ENCODE measurements at places on chromosomes 3 and 15.

DNA sequence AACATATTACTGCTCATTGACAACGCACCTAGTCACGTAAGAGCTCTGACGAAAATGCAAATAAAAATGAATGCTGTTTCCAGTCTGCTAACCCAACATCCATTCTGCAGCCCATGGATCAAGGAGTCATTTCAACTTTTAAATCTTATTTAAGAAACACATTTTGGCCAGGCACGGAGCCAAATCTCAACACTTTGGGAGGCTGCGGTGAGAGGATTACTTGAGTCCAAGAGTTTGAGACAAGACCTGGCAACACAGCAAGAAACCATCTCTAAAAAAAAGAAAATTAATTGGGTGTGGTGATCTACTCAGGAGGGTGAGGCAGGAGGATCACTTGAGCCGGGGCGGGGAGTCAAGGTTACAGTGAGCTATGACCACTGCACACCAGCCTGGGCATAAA is 22.4 kb upstream of the TM4SF19 start:
- H3K27ac ChIP-seq: no peak overlapping the region
- no peak for DNase-seq
- no peak overlapping the region for H3K4me3 ChIP-seq
- H3K36me3 ChIP-seq: peaks cover 65% of the 10 kb centered on the region

- peaks cover 1% of the 10 kb centered on the region for H3K36me3 ChIP-seq
- no peak overlapping the region for H3K4me3 ChIP-seq
- no peak for DNase-seq
- H3K27ac ChIP-seq: no peak overlapping the region
- no peaks in the 10 kb centered on the region for H3K27me3 ChIP-seq
Observed at GRCh38 chr3:121956363-121956762, 62.2 kb downstream of the SLC15A2 start.

DNA sequence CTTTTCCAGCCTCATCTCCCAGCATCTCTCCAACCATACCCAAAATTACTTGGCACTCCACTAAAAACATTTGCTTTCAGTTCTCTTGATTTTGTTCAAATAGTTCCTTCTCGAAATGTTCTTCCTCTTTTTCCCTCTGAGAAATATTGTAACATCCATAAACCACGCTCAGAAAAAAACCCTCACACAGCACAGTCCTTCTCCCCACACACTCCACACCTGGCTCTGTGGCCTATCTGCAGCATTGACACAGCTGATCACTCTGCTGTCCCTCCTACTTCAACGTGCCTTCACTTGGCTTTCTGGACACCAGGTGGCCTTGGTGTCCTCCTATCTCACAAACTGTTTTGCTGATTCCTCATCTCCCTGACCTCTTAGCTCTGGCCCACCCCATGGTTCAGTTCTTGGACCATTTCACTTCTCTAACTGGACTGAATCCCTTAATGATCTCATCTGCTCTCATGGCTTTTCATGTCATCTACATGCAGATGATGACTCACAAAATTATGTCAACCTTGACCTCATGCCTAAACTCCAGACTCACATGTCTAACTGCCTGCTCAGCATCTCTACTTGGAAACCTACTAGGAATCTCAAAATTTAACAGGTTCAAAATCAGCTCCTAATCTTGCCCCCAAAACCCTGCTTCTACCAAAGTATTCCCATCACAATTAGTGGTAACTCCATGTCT is 93.3 kb downstream of the TRIM42 start:
- DNase-seq: no peak
- H3K36me3 ChIP-seq: no peaks in the 10 kb centered on the region
- H3K27ac ChIP-seq: no peak overlapping the region
- no peaks in the 10 kb centered on the region for H3K4me1 ChIP-seq
- no peak overlapping the region for H3K4me3 ChIP-seq

- no peak overlapping the region for H3K27ac ChIP-seq
- no peaks in the 10 kb centered on the region for H3K27me3 ChIP-seq
- H3K4me3 ChIP-seq: no peak overlapping the region
- no peaks in the 10 kb centered on the region for H3K36me3 ChIP-seq
- no peaks in the 10 kb centered on the region for H3K4me1 ChIP-seq
- DNase-seq: no peak
Observed at GRCh38 chr3:105424412-105425152, 57.9 kb downstream of the ALCAM start.

GRCh38 chr3:15479400-15480224 is 41.9 kb downstream of the COLQ start:
- no peaks in the 10 kb centered on the region for H3K27me3 ChIP-seq
- no peak overlapping the region for H3K4me3 ChIP-seq
- no peaks in the 10 kb centered on the region for H3K36me3 ChIP-seq
- no peak for DNase-seq

- H3K4me3 ChIP-seq: no peak overlapping the region
- no peaks in the 10 kb centered on the region for H3K4me1 ChIP-seq
- H3K27ac ChIP-seq: no peak overlapping the region
- no peak for DNase-seq
- no peaks in the 10 kb centered on the region for H3K27me3 ChIP-seq
- H3K36me3 ChIP-seq: no peaks in the 10 kb centered on the region
Observed at GRCh38 chr15:39672666-39673065, 91.8 kb downstream of the THBS1 start.

All from B cell (primary cell).